T-cell (primary cell): ENCODE measurements at places on chromosomes 5 and 9. TPM values are rescaled to one million over a fixed set of nuclear protein-coding genes. Genes with fewer than 3 reads are reported as not detected.

GRCh38 chr5:61701877-61702602, 370.0 kb downstream of the ZSWIM6 start:
- no peaks in the 10 kb centered on the region for H3K36me3 ChIP-seq
- H3K27ac ChIP-seq: no peak overlapping the region
- no peak for DNase-seq
- H3K4me3 ChIP-seq: no peak overlapping the region
- no peaks in the 10 kb centered on the region for H3K4me1 ChIP-seq

GRCh38 chr5:96814041-96814440, 6.3 kb upstream of the ERAP1 start:
- peaks cover 46% of the 10 kb centered on the region for H3K4me1 ChIP-seq
- no peak for DNase-seq
- H3K27me3 ChIP-seq: no peaks in the 10 kb centered on the region
- H3K36me3 ChIP-seq: no peaks in the 10 kb centered on the region
- no peak overlapping the region for H3K27ac ChIP-seq

DNA sequence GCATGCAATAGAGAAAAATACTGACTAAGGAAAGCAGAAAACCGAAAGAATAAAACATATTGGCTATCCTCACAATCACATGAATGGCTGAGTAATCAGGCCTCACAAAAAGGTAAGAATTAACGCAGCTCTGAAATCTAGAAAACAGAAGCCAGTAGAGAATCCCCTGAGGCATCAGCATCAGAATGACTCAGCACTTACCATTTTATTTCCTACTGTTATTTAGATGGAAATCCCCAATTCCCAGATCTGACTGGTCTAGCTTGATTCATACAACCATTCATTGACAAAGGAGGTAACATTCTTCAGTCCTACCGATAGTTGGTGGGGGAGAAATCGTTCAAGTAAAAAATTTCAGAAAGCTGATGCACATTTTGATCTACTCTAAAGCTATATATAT, 1408.4 kb upstream of the WWC1 start:
- H3K27me3 ChIP-seq: no peaks in the 10 kb centered on the region
- DNase-seq: no peak
- no peaks in the 10 kb centered on the region for H3K36me3 ChIP-seq
- H3K4me1 ChIP-seq: no peaks in the 10 kb centered on the region

- H3K27ac ChIP-seq: no peak overlapping the region
- H3K4me1 ChIP-seq: no peaks in the 10 kb centered on the region
- no peaks in the 10 kb centered on the region for H3K36me3 ChIP-seq
- no peak overlapping the region for H3K4me3 ChIP-seq
Observed at GRCh38 chr5:40098313-40098712, 581.4 kb upstream of the PTGER4 start.

DNA sequence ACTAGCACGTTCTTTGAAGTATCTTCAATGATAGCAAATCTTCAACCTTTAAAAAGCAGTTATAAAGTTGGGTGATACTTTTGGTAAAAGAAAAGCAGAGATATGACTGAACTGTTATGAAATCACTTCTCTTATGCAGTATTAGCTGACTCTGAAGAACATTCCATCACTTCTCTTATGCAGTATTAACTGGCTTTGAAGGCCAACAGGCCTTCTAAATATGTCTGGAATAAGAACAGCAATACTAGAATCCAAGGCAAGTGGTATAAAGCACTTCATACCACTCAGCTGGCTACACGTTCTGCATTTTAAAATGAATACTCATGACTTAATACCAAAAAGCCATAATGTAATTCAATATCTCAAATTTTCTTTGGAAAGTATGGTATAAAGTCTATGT, 17.3 kb downstream of the SKIC3 start:
- no peak for DNase-seq
- no peak overlapping the region for H3K4me3 ChIP-seq
- H3K36me3 ChIP-seq: no peaks in the 10 kb centered on the region

The ELL2 gene
- 57.8 TPM for total RNA-seq

DNA sequence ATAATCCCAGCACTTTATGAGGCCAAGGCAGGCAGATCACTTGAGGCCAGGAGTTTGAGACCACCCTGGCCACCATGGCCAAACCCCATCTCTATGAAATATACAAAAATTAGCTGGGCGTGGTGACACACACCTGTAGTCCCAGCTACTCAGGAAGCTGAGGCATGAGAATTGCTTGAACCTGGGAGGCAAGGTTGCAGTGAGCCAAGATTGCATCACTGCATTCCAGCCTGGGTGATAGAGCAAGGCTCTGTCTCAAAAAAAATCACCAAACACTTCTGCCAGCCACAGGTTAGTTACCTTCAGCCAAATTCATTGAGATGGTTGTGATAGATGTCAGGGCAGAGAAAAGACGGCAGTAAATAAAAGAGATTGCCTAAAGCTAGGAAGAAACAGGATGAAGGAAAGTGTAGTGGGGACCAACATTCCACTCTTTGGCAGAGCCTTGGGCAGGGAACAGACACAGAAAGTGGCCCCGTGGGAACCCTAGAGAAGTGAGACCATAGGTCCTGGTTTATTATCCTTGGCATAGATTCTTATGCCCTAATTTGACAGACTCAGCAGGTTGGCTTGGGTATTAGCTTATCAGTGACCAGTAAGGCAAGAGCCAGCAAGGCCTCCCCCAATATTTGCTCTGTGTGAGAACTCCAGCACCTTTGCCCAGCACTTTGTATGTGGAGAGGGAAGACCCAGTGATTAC, 5.5 kb upstream of the CEP120 start:
- H3K36me3 ChIP-seq: no peaks in the 10 kb centered on the region
- H3K27ac ChIP-seq: no peak overlapping the region
- no peak for DNase-seq
- no peak overlapping the region for H3K4me3 ChIP-seq
- peaks cover 4% of the 10 kb centered on the region for H3K4me1 ChIP-seq
- no peaks in the 10 kb centered on the region for H3K27me3 ChIP-seq

DNA sequence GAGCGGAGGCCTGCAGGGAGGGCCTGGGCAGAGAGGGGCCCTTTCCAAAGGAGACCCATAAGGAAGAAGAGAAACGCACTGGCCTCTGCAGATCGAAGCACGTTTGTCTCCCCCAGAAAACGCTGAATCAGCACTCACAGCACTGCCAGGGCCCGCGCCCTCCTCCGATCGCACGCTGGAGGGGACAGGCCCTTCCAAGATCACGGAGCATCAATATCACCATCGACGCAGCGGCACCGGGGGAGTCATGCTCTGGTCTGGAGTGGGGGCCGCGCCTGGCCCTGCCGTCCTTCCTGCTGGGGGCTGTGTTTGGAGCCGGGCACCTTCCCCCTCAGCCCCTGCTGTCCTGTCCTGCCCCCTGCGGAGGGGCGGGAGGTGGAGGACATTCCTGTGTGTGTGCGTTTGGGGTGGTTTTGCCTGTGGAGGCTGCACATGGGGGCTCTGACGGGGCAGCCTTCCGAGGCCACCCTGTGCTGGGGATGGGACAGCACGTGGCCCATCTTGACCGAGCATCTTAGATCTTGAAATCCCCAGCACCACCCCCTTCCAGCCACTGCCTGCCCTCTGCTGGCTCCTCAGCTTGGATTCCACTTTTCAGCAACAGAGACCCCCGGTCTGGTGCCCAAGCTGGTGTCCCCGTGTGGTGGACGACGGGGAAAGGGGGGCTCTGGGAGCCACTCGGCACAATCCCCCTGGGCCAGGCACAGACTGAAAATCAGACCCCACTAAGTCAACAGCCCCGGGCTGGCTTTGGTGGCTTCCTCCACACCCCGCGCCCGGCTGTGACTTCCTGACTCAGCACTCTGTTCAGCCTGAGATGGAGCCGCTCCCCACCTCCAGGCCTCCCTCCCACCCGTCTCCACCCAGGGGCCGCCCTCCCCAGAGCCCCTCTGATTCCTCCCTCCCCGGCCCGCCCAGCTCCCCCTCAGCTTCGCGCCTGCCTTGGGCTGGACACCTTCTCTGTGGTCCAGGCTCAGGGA, 8.3 kb downstream of the TMEM250 start:
- H3K27me3 ChIP-seq: no peaks in the 10 kb centered on the region
- peaks cover 10% of the 10 kb centered on the region for H3K36me3 ChIP-seq
- H3K4me1 ChIP-seq: peaks cover 96% of the 10 kb centered on the region
- H3K27ac ChIP-seq: peak overlapping the region; percentile 52
